CD4-positive, alpha-beta T cell treated with Interleukin-12 subunit alpha and Interleukin-12 subunit beta, for 1 hour (primary cell): ENCODE measurements at places on chromosomes 2 and 18.

- DNase-seq: no peak
Observed at GRCh38 chr2:204487447-204488229, 57.6 kb upstream of the PARD3B start.

DNA sequence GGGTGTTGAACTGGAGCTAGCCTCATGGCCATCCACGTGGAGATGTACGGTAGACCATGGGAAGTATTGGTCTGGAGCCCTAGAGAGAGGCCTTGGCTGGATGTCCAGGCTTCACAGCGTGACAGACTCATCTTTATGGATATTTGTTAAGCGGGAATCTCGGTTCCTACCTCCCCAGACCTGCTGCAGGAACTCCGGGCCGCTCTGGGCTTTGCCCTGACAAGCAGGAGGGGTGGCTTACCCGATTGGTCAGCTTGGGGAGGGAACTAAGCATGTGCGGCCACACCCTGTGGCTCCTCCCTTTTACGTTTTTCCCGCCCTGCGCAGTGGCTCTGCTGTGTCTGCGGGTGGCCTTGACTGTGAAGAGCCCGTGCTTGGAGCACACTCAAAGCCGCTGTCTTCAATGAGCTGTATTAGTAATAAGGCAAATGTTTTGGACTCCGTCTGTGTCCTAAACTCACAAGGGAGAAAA, 52.3 kb downstream of the PAPOLG start:
- no peak for DNase-seq

DNA sequence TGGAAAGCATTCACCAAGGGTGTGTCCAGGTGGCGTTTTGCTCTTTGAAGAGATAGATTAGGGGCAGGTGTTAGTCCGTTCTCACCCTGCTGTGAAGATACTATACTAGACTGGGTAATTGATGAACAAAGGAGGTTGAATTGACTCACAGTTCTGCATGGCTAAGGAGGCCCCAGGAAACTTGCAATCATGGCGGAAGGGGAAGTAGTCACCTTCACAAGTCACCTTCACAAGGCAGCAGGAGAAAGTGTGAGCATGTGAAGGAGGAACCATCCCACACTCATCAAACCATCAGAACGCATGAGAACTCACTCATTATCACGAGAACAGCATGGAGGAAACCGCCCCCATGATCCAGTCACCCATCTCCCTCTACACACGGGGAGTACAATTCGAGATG, 135.7 kb upstream of the NFATC1 start:
- DNase-seq: no peak

DNA sequence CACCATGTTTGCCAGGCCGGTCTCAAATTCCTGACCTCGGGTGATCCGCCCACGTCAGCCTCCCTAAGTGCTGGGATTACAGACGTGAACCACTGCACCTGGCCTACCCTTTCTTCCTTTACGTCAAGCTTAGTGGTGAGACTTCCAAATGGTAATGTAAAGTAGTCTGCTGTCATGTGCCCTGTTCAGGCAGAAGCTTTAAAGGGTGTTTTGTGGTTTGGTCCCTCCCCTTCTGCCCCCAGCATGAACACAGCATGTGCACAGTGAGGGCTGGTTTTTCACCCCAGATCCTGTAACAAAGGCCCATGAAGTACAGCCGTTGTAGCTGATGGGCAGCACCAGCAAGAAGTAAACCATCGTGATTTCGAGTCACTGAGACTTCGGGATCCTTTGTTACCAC, 2.7 kb upstream of the DTYMK start:
- DNase-seq: no peak

- DNase-seq: peak; percentile 50
Observed at GRCh38 chr2:19362094-19362754, 3.8 kb upstream of the OSR1 start.

- DNase-seq: no peak
Observed at GRCh38 chr2:232779934-232780333, 3.6 kb upstream of the KCNJ13 start.

- DNase-seq: peak; percentile 2
Observed at GRCh38 chr2:201779901-201780673, 646 bp downstream of the ALS2 start.

DNA sequence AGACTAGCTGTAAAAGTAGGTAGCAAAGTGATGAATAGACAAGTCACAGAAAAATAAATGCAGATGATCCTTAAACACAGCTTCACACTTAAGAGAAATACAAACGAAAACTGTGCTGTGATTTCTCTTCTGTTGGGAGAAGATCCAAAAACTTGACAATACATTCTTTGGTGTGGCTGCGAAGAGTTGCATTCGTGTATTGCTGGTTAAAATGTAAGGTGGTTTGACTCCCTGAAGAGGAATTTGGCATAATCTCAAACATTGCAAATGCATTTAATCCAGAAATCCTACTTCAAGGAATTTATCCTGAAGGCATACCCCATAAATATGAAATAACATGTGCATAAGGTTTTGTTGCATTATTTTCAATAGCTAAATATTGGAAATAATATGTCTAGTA, 7.1 kb downstream of the CCNYL1 start:
- no peak for DNase-seq

DNA sequence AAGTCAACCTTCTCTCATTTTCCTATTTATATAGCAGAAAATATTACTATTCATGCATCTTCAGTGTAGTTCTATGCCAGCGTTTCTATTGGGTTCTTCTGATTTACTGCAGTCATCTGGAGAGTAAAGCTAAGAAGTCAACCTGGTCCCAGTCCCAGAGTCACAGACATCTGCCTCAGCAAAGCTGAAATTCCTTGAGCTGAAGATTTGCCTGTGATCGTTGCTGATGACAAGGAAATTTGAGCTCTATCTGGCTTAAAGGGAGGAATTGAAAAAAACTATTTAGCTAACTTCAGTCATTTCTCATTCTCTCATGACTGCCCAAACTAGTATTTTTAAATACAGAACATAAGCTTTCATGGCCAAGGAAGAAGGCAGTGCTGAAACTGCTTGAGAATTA, 45.7 kb downstream of the RND3 start:
- DNase-seq: no peak

GRCh38 chr18:36786686-36787085, 42.1 kb downstream of the TPGS2 start:
- DNase-seq: no peak

- no peak for DNase-seq
Observed at GRCh38 chr2:233410196-233410760, 56.0 kb downstream of the DGKD start.

DNA sequence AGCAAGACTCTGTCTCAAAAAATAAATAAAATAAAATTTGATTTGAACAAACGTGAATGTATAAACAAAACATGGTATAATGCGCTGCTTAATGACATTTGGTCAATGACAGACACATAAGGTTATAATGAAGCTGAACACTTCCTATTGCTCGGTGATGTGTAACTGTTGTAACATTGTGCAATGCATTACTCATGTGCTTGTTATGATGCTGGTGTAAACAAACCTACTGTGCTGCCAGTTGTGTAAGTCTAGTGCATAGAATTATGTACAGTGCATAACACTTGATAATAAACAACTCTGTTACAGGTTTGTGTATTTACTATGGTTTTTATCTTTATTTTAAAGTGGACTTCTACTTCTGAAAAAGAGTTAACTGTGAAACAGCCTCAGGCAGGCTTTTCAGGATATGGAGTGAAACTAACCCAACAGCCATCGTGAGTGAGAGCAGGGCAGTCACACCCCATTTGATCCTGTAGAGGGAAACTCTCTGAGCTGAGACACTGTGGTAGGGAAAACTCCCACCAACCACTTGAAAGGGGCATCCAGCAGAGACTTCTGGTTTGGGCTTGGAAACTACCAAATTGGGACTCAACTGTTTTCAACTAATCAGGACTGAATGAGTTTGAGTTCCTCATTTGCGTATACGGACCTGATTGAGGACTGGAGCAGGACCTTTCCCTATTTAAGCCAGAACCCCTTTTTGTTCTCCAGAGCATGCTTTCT, 8.7 kb upstream of the RPRD1A start:
- DNase-seq: no peak
